ENCODE measurements at places on chromosomes 7 and 10.

- DNase-seq, result no peak
Measured at GRCh38 chr7:155336812-155337602, 39.3 kb downstream of the INSIG1 start.

GRCh38 chr10:126135941-126136595 lies 239.7 kb downstream of the FANK1 start:
- DNase-seq, result no peak

DNA sequence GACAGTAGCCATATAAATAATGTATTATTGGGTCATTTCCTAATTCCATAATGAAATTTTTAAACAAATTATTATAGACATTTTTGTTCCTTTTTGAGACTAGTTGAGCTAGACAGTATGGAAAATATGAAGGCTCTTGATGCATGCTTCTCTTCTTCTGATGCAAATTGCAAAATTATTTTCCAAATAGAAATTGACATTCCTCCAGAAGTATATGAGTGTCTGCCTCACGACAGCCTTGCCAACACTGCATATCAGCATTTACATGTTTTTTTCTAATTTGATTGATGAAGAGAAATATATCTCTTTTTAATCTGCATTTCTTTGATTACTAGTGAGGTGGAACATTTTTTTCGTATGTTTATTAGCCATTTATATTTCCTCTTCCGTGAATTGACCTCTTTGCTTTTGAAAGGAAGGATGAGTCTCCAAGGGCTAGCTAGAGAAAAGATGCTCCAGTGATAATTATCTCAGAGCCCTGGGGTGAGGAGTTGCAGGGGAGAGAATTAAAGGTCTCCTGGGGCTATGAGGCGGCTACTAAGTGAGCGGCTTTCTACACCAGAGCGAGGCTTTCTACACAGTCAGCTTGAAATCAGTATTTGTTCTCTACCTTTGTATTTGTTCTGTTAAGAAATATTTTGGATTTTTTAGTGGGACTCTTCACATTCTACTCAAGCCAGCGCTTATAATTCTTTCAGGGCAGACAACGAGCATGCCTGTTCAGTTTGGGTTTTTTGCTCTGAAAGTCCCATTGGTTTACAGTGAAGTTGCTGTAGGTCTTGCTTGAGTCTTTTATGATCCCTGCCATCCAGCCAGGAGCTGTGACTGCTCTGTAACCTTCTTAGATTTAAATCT lies 712.2 kb upstream of the GALNT17 start:
- no peak for DNase-seq

- peak; percentile 66 for DNase-seq
Measured at GRCh38 chr7:131040467-131040932, 287.2 kb upstream of the MKLN1 start.

DNA sequence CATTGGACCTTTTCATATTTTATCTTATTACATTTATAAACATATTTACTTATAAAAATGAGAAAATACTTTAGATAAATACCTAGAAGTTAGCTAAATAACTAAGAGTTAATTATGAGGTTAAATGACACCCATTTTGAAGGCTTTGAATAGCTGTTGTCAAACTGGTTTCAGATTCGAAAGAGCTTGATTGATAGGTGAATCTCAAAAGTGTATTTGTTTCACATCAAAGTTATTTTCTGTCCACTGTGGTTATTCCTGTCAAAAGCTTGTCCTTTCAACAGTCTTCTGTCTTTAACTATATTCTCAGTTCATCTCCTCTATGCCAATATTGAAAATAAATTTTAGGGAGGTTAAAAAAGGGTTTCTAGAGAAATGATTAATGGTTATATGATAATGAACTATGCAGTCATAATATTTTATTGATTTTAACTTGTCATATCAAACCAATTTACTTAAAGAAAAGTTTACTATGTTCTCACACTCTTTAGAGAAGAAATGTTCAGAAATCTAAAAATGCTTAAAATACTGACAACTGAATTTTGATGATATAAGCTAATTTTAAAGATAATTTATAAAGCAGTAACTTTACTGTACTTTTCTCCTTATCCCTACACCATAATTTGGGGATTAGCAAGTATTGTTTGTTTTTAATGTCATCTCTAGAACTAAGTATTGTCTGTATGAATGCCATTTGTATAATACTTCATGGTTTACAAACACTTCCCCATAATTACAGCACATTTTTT lies 72.0 kb upstream of the FOXP2 start:
- no peak for DNase-seq

- no peak for DNase-seq
Measured at GRCh38 chr10:28181478-28182096, 121.3 kb downstream of the MPP7 start.

GRCh38 chr7:108402865-108403264 lies 53.4 kb downstream of the NRCAM start:
- DNase-seq, result no peak

GRCh38 chr10:79487296-79488194 lies 24.8 kb upstream of the EIF5AL1 start:
- peak; percentile 12 for DNase-seq

- no peak for DNase-seq
Measured at GRCh38 chr10:5499493-5500140, at the start of gene CALML5. TSS of gene CALML5 (minus strand) at chr10:5499570. CDS start at chr10:5499438, 132 bp downstream.

GRCh38 chr7:93981480-93981874 lies 22.7 kb downstream of the BET1 start:
- DNase-seq, result no peak

- DNase-seq, result no peak
Measured at GRCh38 chr7:94439893-94440381, 45.2 kb downstream of the COL1A2 start.

GRCh38 chr10:14508725-14509124 lies 178.0 kb upstream of the FRMD4A start:
- no peak for DNase-seq

DNA sequence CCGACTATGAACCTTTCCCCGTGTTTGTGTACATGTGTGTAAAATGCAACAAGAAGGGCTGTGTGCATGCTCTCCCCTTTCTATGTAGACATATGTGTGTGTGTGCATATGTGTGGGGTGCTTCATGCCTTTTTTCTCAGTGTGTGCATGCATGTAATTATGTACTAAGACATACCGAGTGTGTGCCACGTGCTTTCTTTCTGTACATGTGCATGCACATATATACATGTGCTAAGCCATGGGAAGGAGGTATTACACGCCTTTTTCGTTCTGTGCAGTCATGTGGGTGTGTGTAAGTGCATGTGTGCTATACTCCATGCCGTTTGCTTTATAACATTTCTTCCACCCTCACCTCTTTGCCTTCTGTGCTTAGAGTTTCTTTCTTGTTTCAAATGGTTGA lies 544.3 kb downstream of the TNS3 start:
- no peak for DNase-seq

DNA sequence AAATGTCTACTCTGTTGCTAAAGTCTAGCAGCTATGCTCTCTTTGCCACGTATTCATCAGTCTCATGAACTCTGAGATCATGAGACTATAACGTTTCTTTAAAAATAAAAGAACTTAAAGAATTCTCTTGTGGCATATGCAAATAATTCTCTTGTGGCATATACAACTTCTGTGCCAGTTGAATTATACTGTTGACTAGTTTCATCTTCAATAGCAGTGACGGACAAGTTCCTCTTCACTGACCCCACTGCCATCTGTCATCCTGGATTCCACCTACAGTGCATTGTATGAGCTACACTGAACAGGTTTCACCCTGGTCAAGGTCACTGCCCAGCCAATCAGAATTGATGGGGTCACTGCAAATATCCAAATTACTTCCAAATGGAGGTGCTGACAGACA lies 88.2 kb downstream of the CD36 start:
- DNase-seq, result no peak

- no peak for DNase-seq
Measured at GRCh38 chr10:7168414-7168813, 242.4 kb downstream of the SFMBT2 start.

DNA sequence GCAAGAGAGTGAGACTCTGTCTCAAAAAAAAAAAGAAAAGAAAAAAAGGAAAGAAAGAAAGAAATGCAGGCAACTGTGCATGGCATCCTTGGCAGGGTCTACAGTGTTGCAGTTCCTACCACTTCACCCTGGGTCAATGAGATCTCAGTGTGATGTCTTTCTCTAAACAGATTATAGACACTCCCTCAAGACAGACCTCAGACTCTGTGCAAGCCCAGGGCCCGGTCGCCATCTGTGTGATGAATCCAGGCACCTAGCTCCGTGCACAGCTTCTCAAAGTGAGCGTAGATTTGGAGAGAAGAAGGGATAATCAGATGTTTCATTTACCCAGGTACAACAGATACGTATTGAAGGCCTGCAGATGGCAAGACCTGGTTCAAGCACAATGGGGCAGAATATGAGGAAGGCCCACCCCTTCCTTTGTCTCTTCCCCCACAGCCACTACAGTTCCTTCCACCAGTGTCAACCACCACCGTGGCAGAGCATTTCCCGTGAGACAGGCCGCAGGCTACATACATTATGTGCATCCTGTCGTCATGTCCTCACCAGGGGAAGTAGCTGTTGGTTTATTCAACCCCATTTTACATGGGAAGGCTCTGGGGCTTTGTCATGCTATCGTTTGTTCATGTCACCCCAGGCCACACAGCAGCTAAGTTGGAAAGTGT lies 471.7 kb upstream of the GALNT17 start:
- peak; percentile 46 for DNase-seq

GRCh38 chr10:132516771-132517725 lies 20.5 kb upstream of the INPP5A start:
- DNase-seq, result no peak

DNA sequence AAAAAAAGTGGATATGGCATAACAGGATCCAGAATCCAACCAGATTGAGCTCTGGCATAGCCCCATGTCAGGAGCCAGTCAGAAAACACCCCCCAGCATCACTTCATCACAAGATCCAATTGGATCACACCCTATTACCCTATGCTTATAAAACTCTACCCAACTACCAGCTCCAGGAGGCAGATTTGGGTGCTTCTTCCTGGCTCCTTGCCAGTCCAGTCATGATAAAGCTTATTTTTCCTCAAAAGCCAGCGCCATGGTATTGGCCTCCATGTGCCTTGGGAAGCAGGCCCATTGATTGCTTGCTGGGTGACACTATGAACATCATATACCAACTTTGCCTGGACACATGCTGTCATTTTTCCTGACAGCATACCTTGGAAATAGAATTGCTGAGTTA lies 281.4 kb upstream of the MKLN1 start:
- no peak for DNase-seq

DNA sequence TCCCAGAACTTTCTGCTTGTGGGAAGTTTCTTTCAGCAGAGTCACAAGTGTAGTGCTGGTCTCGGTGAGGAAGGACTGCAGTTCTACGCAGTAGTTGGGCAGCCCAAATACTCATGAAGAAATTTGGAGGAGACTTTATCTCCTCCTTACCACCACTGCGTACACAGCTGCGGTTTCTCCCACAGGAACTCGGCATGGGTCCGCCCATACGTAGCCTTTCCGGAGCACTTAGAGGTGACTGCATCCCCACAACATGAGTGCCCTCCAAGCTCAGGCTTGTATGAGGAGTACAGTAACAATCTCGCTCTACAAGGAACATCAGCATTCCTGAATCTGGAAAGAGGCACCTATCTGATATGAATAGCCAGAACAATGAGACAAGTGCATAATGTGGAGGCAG lies 549.2 kb upstream of the SEMA3D start:
- DNase-seq, result no peak

GRCh38 chr7:51778121-51778520 lies 461.5 kb upstream of the COBL start:
- DNase-seq, result no peak

GRCh38 chr7:97460433-97460832 lies 271.5 kb upstream of the TAC1 start:
- no peak for DNase-seq

DNA sequence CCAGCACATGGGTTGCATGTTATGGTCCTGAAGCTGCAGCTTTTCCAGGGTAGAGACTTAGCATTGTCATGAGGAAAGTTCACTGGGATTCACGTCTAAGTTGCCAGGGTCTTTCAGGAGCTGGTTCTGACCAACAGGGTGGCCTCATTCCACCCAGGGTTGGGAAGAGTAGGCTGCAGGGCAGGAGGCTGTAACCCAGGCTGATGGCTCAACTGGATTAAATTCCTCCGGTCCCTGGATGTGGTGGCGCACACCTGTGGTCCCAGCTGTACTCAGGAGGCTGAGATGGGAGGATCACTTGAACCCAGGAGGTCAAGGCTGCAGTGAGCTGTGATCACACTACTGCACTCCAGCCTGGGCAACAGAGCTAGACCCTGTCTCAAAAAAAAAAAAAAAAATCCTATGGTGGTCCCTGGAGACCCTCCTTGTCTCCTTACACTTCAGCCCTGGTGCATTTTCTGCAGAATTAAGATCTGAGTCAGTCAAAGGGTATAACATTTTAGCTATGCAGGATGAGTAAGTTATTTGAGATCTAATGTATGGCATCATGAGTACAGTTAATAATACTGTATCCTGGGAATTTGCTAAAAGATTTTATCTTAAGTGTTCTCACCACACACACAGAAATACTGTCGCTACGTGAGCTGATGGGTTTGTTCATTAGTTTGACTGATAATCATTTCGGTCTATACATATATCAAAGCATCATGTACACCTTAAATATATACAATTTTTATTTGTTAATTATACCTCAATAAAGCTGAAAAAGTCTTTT lies 44.0 kb downstream of the ASB13 start:
- DNase-seq, result no peak

DNA sequence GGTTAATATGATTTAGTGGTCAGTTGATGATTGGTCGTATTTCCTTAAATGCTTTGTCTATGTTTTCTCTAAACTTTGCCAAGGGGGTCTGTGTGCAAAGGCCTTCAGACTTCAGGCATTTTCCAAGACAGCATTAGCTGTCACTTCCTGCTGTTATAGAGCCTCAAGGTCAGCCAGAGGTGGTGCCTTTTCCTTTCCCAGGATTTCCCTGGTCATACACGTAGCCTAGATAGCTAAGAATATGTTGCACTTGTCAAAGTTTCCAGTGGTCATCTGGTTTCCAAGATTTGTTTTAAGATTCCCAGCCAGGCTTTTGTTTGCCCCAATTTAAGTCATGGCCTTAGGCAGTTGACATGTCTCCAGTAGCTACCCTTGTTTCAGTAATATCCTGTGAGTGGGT lies 133.2 kb upstream of the IGFBP3 start:
- no peak for DNase-seq

DNA sequence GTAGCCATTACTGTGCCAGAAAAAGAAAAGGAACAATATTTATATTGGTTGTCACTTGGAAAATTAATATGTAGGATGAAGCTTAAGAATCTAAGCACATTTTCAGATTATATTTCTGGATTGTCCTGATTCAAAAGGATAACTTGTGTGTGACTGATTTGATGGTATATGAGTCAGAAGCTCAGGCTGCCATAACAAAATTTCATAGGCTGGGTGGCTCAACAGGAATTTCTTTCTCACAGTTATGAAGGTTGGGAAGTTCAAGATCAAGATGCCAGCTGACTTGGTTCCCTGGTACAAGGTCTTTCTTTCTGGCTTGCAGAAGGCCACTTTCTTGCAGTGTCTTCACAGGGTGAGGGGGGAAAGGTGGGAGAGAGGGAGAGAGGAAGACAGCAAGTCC lies 108.5 kb downstream of the ST7 start:
- no peak for DNase-seq

- DNase-seq, result no peak
Measured at GRCh38 chr7:47737601-47738000, 155.7 kb upstream of the TNS3 start.

Data from CD4-positive, alpha-beta T cell treated with Interleukin-15 for 4 hours (primary cell).